ENCODE measurements at places on chromosomes 7 and 10.
A peak's percentile ranks its signal among the peaks of the same experiment; 100 is the strongest.

DNA sequence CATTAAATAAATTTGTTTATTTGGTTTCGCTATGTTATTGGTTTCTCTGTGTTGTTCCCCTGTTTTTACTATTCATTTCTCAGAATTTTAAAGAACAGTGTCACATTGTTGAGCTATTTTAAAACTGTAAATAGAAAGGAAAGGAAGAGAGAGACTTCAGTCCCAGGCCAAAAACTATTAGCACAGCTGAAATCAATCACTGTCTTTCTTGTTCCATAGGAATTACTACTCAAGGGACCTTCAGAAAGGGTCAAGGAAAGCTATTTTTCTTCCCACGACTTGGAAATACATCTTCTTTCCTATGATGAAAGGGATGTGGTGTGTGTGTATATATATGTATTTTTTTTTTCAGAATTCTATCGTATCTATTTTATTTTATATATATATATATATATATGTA is 29.0 kb upstream of the GNAT3 start:
- no peak for DNase-seq

DNA sequence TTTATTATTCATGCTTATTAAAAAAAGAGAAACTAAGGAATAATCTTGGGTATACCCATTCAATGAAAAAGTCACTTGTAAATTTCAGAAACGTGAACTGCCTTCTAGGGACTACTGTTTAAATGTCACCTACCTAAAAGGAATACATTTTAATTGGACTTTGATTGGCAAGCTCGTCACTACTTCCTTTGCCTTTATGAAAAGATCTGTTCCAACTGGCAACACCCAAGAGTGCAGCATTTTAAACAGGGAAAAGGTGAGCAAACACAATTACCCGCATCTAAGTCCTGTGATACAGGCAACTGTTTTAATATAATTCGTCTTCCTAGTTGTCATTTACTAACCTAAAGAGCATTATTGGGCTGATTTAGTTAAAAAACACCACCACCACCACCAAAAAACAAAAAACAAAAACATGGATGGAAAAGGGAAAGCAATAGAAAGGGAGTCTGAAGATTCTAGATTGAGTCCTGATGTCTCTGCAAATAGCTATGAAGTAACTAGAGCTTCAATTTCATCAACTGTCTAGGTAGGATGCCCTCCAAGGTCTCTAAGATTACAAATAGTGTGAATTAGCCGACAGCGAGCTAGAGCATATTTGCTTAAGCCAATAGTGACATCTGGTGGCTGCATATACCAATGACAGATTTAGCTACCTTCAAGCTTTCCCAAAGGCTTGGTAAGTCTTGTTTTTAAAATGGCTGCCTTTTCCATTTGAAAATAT is 33.8 kb upstream of the ICA1 start:
- peak; percentile 36 for DNase-seq

DNA sequence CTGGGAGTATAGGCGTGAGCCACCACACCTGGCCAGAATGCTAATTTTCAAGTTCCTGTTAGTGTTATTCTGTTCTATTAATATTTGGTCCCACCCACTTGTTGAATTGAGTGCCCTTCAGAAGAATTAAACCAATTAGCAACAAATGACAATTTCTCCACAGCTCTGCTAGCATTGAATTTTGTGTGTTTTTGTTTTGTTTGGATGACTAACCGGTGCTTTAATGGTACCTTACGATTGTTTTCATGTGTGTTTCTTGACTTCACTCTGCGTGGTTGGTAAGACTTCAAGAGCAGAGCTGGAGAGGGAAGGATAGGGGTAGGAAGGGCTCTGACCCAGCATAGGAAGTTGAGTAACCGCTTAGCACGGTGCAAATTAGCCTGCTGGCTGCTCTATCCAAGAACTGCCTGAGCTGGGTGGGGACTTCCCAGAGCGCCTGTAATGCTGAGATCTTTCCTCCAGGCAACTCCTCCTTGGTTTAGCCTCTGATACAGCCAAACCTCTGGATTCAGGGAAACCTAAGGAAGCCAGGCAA is 4.6 kb downstream of the ARPC1B start:
- no peak for DNase-seq

DNA sequence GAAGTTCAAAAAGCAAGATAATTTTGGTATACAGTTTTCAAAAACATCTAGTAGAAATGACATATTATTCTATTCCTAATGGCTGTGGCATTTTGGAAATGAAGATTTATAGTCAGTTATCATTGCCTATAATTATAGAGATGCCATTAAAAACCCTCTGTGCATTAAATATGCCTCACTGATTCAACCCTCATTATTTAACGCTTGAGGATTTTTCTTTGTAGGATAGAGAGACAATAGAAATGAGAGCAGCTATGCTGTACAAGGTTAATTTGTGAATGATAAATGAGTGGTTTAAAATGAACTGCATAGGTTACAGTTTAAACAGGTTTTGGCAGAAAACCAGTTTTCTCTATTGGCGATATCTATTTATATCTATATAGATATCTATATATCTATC is 32.2 kb upstream of the SEMA3A start:
- no peak for DNase-seq

DNA sequence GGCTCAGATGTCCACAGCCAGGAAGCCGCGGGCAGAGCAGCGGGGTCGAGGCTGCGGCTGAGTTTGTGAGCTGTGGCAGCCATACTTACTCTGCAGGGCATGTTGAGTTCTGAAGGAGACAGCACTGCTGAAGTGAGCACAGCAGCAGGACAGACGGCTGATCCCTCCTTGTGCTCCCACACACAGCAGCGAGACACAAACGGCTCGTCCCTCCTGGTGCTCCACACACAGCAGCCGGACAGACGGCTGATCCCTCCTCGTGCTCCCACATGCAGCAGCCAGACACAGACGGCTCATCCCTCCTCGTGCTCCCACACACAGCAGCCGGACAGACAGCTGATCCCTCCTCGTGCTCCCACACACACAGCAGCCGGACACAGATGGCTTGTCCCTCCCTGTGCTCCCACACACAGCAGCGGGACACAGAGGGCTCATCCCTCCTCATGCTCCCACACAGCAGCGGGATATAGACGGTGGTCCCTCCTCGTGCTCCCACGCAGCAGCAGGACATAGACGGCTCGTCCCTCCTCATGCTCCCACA is 305.1 kb downstream of the PTPRN2 start:
- no peak for DNase-seq

DNA sequence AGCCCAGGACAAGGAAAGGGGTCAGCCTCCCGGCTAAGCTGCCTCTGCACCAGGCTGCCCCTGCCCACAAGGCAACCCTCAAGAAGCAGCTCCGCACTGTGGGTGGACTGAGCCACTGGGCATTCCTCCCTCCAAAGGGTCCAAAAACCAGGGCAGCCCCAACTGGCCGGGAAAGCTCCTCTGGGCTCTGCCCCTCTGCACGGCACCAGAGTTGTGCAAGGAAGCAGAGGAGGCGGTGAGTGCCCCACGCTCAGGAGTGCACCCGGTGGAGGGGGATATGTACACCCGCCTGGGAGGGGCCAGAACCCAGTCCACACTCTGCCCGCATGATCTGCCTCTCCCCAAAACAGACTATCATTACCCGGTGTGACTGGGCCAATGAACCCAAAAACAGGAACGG is 43.8 kb downstream of the PTPRN2 start:
- no peak for DNase-seq

DNA sequence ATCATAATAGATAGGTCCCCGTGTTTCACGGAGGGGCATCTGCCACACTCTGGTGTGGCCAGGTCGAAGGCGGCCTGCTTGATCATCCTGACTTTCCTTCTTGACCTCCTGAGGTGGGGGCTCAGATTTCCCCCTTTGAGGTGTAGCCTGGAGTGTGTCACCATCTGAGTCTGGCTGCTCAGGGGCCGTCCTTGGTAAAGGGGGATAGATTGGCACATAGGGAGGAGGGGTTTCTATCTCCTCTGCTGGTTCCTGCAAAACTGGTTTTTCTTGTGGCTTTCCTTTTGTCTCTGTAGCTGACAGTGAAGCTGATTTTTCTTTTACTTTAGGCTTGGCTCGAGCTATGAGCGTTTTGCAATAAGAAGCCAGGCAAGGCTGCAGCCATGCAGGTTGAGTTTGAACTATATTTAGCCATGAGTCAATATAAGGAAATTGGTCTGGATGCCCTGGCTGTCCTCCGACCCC is 7.1 kb upstream of the ZNF117 start:
- DNase-seq = no peak

GRCh38 chr7:1617957-1618356 is 48.1 kb upstream of the PSMG3 start:
- DNase-seq = no peak

DNA sequence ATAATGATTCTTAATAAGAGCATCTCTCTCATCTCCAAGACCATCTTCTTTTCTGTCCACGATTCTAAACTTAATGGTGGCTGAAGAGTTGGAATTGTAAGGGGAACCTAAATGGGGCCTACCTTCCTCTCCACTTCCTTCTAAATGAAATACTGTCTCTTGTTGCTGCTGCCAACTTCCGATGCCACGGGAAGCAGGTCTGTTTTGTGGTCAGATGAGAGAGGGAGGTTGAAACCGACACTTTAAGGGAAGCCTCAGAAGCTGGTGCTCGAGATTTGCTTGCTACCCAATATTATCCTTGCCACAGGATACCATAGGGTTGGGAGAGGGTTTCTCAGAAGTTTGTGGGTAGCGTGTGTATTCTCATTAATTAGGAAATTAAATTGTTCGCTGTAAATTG is 464.1 kb downstream of the SUGCT start:
- no peak for DNase-seq

DNA sequence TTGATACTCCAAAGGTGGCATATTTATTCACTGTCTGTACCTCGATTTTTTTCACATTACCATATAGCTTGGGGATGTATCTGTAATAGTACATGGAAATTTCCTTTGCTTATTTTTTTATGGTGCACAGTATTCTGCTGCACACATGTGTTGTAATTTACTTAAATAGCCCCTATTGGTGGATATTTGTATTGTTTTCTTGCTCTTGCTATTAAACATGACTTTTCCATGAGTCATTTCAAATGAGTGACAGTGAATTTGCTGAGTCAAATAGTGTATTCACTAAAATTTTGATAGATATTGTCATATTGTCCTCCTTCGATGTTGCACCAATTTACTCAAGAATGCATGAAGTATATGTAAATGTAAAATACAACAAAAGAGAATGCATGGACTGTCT is 122.7 kb upstream of the STEAP4 start:
- DNase-seq = no peak

DNA sequence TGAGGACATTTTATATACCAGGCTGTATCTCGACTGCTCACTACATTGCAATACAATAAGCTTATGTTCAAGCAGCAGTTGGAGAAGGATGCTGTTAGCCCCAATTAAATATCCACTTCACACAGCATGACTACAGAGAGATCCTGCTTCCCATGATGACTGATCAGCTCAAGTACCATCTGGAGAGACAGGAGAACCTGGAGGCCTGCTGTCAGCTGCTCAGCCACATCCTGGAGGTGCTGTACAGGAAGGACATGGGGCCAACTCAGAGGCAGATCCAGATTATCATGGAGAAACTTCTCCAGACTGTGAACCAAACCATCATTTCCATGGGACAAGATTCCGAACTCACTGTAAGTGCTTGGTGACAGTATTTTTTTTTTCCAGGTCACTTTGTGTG is 22.5 kb downstream of the RNF133 start:
- no peak for DNase-seq

DNA sequence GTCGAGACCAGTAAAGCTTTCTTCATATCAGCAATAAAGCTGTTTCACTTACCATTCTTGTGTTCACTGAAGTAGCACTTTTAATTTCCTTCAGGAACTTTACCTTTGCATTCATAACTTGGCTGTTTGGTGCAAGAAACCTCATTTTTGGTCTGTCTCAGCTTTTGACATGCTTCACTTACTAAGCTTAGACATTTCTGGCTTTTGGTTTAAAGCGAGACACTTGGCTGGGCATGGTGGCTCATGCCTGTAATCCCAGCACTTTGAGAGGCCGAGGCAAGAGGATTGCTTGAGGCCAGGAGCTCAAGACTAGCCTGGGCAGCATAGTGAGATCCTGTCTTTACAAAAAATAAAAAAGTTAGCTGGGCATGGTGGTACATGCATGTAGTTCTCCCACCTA is 15.8 kb downstream of the PLEKHA1 start:
- no peak for DNase-seq

DNA sequence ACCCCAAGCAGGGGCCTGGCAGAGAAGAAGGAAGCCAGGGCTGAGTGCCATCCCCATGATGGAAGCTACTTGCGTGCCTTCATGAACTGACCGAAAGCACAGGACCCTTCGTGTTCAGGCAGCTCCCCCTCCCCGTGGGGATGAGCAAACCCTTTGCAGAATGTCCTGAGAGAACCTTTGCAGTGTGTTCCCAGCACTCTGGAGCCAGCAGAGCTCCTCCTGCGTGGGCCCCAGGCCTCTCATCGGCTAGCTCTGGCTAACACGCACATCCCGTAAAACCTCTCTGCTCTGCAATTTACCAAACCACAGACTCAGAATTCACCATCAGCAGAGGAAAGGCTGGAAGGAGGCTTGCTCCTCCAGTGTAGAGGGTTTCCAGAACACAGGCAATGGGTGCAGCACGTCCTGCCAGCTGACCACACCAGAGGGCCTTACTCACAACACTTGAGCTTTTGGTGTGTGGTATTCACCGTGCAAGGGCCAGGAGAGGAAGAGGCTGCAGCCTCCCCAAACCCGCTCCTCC is 3.1 kb downstream of the SH3PXD2A start:
- no peak for DNase-seq

- no peak for DNase-seq
Observed at GRCh38 chr7:82085116-82085515, 315.3 kb upstream of the HGF start.

DNA sequence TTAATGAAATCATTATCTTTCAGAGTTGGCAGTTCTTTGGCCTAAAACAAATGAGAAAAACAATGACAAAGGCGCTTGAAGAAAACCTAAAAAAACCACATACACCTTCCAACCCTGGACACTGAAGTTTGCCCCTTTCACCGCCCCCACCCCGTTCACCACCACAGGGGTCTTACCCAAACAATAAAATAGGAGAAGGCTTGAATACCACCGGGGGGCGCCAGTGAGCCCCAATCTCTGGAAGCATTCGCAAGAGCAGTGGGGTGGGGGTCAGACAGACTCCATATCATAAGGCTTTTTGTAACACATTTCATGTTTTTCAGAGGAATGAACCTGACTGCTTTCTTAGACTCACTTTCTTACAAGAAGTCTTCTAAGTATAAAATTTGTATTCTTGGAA is 163.6 kb downstream of the PIP4K2A start:
- peak; percentile 64 for DNase-seq

DNA sequence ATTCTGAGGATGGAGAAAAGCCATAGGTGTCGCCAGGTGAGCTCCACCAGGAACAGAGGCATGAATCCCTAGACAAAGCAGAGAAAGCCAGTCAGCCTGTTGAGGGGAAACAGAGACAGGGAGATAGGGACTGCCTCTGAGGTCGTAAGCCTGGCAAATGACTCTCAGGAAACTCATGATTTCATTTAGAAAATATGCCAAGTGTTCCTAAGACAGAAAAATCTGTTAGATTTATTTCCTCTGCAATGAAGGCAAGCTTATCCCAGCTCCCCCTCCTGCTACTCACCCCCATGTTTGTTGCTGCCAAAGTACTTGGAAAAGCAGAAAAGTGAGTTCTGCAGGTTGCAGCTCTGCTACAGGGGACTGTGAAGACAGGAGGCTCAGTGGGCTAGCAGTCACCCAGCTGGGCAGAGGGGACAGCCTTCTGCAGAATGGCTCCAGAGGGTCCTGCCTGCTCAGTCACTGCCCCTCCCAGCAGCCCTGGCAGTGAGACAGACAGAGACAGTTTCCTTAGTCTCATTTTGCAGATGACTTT is 184.3 kb downstream of the ADRA2A start:
- no peak for DNase-seq
